ENCODE measurements at places on chromosomes 3 and 15.

GRCh38 chr3:170632780-170633179, 46.9 kb upstream of the SLC7A14 start:
- no peak for DNase-seq

GRCh38 chr15:63057468-63058345, 15.2 kb downstream of the TPM1 start:
- no peak for DNase-seq

GRCh38 chr15:66919421-66919820, 146.0 kb upstream of the SMAD3 start:
- DNase-seq: no peak

DNA sequence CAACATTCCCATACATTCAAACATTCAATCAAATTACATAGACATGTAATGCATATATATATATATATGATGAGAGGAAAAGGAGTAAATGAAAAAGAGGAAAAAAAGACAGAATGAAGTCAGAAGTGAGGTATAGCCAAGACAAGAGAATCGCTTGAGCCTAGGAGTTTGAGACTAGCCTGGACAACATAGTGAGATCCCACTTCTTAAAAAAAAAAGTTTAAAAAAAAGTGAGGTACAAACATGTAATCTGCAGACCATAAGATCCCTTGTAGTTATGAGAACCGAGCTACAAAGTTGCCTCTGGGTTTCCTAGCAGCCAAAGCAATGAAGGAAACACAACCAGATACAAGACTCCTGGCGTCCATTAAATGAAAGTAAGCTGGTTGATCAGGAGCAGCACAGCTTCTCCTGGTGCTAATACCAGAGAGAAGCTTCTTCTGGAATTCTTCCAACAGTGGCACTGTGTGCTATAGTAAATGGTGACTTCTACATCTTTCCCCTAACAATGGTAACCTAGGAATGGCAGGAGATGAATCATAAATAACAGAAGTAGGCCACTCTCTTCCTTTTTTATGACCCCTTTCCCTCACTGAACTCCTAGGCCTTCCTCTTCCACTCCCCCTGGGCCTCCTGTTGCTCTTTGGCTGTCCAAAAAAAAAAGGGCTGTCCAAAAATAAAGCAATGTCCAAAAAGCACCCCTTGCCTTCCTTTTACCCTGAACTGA, 3.5 kb downstream of the KCNMB3 start:
- no peak for DNase-seq

DNA sequence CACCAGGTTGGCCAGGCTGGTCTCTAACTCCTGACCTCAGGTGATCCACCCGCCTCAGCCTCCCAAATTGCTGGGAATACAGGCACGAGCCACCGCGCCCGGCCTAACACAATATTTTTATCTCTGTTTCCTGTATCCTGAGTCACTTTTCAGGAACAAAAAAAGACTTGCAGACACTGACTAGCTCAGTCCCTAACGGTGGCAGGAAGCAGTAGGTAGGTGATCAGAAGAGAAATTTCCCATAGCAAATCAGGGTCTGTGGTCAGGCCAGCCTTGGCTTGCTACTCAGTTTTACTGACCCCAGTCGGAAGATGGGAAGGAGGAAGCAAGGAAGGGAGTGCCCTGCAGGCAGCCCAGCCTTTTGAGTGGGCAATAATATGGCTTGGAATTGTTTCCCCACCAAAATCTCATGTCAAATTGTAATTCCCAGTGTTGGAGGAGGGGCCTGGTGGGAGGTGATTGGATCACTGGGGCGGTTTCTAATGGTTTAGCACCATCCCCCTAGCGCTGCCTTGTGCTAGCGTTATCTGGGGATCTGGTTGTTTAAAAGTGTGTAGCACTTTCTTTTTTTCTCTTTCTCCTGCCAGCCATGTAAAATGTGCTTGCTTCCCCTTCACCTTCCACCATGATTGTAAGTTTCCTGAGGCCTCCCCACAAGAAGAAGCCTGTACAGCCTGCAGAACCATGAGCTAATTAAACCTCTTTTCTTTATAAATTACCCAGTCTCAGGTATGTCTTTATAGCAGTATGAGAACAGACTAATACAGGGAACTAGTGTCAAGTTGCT, 19.5 kb upstream of the CDCP1 start:
- no peak for DNase-seq

- DNase-seq: no peak
Measured at GRCh38 chr3:9780458-9780812, 10.7 kb upstream of the CAMK1 start.

DNA sequence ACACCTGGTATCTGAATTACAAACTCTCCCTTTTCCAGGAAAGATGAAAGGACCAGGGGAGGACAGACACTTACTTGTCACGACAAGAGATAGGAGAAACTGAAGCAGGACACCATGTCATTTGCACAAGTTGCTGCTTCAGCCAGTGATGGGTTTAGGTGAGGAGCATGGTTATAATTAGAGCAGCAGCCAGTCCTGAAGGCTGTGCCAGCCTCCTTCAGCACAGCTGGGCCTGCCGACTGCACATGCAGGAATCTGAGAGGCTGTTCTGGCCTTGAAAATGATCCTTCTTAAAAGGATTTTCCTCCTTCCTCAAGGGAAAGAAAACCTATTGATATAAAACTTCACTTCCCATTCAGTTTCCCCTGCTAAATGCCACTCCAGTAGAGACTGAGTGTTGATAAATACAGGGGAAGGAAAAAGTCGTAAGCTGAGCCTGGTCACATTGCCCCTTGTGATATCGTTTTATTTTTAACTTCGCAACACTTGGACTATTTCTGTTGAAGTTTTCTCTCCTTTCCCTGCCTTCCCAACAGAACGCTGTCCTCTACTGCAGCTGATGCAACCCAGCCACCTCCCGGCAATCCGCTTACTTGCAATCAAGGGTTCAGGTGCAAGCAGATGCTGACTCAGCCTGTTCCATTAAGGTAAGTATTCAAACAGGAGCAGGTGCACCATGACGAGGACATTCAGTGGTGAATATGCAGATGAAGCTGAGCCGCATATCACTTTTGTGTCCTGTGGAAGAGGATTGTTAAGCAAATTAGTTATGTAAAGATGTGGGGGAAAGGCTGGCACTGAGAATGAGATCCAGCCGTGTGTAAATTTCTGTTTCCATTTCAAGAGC, at the start of gene FBXO40:
Gene FBXO40 (plus strand): TSS at position 524 of the 847 bp plus-strand sequence. CDS start 27,197 bp downstream, outside the sequence.
- DNase-seq: no peak

- no peak for DNase-seq
Measured at GRCh38 chr3:186524616-186525015, 19.6 kb downstream of the CRYGS start.

GRCh38 chr15:99129644-99130043, 24.8 kb downstream of the SYNM start:
- no peak for DNase-seq

GRCh38 chr3:168117059-168117458, 21.3 kb upstream of the GOLIM4 start:
- DNase-seq: no peak

DNA sequence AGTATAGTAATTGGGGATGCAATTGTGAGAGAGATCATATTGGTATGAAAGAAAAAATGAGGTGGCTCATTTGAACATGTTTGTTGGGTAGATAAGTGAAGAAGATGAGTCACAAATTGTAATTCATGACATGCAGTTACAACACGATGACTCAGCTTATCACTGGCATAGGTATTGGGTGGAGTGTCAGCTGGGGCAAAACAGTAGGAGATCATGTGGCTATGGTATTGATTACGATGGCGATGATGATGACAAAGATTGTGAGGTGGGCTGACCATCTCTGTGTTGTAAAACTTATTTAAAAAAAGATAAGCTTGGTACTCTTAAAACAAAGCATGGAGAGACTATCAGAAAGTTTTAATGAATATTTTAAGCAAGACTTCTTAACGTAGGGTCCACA, 11.6 kb upstream of the DPH6 start:
- no peak for DNase-seq

DNA sequence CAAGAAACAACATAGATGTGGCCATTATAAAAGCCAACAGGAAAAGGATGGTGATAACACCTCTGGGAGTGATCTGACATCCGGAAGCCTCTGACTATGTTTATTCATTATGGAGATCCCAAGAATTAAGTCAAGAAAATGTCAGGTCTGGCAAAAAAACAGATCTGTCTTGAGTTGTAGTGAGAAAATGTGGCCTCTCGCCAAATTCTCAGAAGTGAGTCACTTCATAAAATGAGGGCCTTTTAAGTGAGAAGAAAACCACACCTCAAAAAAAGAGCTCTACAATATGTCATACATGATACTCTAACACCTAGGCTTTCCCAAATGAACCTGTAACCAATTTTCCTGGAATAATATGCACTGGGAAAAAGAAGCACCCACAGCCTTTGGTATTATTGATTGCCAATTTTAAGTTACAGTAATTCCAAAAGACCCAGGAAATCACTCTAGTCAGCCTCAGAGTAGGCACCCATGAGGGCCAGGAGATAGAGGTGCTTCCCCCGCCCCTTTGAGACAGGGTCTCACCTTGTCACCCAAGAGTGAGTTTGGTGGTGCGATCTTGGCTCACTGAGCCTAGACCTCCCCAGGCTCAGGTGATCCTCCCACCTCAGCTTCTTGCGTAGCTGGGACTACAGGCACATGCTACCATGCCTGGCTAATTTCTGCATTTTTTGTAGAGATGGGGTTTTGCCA, 38.0 kb downstream of the CCR3 start:
- peak; percentile 64 for DNase-seq

DNA sequence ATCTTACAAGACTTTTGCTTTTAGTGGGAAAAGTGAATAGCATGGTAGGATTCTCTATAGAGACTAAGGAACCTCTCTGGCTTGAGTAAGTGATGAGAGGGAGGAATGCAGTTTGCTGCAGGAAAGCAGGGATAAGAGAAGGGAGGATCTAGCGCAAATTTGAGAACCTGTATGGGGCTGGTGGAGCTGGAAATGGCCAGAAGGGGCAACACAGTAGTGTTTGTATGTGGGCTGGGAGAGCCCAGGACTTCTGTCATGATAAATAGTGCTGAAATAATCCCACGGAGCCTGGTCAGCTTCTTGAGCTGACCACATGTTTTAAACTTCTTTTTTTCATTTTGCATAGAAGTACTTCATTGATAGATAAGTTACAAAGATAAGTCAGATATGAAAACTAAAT, 11.2 kb upstream of the SHC4 start:
- no peak for DNase-seq

GRCh38 chr15:81901319-81901718, 144.5 kb downstream of the MEX3B start:
- no peak for DNase-seq

DNA sequence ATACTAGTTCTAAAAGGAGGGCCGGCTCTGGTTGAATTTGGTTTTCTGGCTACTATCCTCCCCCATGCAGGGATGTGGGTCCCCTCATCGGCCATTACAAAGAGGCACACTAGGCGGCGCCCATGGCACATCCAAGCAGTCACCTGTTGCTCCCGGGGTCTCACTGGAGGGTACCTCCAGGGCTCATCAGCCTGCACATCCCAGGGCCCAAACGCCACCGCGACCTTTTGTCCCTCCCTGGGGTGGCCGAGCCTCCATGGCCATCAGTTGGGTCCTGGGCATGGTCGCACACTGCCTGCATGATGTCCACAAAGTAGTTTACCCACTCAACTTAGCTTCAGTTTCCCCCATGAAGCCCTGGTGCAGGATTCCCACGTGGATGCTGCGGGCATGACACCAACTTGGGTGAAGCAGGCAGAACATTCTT, 28.3 kb downstream of the IDH3A start:
- DNase-seq: peak; percentile 23

DNA sequence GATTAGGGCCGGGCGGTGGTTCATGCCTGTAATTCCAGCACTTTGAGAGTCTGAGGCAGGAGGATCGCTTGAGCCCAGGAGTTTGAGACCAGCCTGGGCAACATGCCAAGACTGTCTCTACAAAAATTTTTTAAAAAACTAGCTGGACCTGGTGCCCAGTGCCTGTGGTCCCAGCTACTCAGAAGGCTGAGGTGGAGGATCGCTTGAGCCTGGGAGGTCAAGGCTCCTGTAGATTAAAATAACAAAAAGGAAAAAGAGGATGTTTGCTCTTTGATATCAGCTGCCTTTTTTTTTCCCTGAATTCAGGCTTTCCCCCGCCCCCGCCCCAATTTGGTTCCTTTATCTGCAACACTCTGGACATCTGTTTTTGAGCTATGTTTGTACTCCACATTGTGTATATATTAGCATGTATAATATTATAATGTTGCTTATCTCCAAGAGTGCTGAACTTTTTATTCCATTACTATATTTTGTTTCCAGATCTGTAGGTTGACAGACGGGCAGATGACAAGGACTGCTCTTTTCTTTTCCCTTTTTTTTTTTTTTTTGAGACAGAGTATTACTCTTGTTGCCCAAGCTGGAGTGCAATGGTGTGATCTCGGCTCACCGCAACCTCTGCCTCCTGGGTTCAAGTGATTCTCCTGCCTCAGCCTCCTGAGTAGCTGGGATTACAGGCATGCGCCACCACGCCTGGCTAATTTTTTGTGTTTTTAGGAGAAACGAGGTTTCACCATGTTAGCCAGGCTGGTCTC, 4.6 kb downstream of the SNAP23 start:
- no peak for DNase-seq

DNA sequence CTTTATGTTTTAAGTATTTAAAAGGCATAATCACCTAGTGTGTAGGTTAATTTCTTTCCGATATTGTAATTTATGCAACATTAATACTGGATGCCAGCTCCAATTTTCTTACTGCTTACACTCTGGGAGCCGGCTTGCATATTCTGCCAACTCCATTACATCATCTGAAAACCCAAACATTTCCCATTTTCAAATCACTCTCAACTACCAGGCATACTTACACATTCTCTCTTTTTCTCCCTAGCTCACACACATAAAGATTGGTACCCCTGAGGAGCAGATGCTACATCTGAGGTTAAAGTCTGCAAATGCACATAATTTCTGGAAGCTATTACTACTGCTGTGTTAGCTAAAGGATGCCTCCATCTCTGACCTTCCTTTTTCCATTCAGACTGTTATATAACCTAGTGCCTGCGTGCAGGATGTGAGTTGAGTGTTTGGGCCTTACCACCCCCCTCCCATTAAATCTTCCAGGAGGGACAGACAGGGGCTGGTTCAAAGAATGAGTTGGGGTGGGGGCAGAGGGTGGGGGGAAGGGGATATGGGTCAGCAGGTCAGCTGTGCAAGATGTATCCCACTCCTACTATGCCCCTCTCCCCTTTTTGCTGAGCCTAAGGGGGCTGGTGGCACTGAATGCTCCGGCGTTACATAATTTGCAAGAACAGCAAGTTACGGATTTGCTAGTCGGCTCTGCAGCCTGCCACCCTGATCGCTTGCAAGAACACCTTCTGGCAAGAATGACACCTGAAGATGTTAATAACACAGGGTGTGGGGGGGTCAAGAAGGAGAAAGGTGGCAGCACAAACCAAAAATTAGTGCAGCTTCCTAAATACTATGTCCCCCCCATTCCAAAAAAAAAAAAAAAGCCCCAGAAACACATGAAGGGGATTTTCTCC, 2.5 kb downstream of the RORA start:
- no peak for DNase-seq

GRCh38 chr3:142239421-142239820, 14.0 kb upstream of the GK5 start:
- no peak for DNase-seq

DNA sequence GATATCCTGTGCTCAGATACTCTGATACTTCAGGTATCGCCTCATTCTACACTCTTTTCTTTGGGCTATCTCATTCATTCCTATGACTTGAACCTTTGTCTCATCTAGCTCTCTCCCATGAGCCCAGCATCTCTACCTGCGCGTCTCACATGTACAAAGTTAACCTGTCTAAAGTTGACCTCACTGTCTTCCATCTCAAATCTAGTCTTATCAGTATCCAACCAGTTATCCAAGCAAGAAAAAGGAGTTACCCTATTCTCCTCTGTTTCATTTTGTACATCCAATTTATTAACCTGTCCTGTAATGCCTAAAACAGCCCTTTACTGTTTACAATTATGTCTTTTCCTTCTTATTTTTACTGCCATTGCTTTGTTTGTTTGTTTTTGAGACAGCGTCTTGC, 134.2 kb downstream of the GREM1 start:
- no peak for DNase-seq
